H1 (cell line): ENCODE measurements at places on chromosomes 2 and 18.

GRCh38 chr2:130740671-130741070 is 11.8 kb downstream of the GPR148 start:
- no peak for DNase-seq

DNA sequence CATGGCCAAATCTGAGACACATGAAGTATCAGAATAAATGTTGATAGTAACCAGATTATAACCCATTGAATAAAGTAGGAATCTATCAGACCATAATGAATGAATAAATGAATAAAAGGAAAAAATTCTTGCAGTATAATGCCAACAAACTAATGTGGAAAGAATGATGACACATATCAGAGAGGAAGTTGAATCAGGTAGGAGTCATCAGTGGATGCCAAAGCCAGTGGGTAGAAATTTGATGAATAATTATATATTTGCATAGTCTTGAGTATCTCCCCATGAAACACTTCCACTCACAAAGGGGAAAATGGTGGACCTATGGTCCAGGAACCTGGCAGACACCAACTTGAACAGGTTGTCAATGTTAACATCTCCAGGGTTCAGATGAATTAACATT is 68.6 kb downstream of the GALNT3 start:
- DNase-seq: no peak

GRCh38 chr18:3791238-3791637 is 341.3 kb downstream of the TGIF1 start:
- no peak for DNase-seq

DNA sequence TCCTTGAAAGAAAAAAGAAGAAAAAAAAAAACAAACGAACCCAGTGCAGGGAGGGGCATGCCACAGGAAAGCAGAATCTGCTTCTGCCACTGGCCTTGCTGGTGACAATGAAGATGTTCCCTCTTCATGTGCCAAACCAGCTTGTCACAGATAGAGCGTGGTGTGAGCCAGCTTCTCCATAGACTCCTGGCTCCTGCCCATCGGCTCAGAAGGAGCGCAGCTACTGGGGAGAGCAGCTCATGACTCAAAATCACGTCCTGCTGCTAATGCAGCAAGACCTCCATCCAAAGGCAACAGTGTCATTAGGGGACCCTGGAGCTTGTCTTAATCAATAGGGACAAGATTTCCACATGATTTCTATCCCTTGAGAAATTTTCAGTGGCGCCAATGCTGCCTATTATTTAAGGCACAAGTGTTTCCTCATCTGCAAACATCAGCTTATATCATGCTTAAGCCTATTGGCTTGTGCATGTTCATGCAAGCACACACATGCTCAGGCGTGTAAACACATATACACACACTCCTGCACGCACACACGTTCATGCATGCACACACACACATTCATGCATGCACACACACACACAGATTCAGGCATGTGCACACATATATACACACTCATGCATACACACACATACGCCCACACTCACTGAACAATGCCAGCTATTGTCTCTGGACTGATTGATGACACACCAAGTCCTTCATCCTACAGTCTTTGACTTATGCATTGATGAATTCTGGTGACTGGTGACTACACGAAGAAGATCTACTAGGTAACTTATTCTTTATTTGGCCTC is 682.0 kb upstream of the ID2 start:
- DNase-seq: no peak

DNA sequence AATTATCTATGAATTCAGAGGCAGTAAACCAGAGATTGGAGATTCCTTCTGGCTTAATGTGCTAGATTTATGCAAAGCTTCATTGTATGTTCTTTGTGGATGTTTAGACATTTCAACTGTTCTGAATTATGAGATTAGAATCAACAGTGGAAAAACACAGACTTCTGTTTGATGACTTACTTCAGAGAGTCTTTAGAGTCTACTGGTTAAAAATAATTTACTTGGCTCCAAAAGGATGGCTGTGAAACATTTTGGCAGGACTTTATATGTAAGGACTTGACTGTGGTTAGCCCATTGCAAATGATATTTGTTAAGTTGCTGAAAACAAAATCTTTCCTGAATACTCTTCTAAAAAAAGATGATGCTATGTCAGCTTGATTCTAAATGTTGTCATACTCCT is 25.5 kb upstream of the LRRC30 start:
- no peak for DNase-seq

- no peak for DNase-seq
Measured at GRCh38 chr2:43407935-43408334, 181.5 kb upstream of the ZFP36L2 start.

DNA sequence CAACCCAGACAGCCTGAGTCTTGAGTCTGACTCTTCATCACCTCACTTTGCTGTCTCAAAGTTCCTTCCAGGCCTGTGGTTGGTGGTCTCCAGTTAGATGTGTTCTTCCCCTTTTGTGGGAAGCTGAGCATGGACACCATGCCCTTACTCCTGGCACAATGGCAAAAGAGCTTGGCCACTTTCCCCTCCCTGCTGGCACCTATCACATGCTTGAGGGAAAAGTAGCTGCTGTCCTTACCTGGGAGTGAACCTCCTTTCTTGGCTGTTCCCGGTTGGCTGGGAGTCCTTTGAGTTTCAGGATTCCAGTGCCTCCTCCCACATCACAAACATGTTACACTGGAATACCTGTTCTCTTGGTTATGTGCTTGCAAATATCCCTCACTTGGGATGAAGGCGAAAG is 97.8 kb downstream of the GATA6 start:
- no peak for DNase-seq

GRCh38 chr2:74806920-74807319 is 27.0 kb upstream of the HK2 start:
- DNase-seq: peak; percentile 2

DNA sequence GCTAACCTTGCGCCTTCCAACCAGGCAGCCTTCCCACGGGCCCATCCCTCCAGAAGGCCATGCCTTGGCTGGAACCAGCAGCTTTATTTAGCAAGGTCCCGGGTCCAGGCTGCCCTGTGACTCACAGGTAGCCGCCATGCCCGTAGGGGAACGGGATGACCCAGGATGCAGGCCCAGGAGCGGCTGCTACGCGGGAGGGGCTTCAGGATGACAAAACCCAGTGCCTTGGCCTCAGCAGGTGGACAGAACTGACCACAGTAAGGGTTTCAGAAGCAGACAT is 63.3 kb downstream of the RTP5 start:
- DNase-seq: no peak

DNA sequence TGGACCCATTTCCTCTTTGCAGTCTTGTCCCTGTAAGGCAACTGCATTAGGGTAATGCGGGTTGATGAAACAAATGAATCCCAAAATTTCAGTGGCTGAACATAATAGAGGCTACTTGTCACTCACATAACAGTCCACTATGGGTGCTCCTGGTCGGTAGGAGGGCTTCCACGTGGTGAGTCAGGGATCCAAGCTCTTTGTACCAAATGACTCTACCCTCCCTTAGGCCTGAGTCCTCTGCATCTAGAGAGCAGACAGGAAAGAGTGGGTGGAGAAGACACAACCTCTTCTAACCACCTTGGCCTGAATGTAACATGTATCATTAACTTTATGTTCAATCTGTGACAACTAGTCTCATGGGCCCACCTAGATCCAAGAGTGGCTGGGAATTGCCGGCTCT is 86.2 kb upstream of the HAAO start:
- DNase-seq: no peak

DNA sequence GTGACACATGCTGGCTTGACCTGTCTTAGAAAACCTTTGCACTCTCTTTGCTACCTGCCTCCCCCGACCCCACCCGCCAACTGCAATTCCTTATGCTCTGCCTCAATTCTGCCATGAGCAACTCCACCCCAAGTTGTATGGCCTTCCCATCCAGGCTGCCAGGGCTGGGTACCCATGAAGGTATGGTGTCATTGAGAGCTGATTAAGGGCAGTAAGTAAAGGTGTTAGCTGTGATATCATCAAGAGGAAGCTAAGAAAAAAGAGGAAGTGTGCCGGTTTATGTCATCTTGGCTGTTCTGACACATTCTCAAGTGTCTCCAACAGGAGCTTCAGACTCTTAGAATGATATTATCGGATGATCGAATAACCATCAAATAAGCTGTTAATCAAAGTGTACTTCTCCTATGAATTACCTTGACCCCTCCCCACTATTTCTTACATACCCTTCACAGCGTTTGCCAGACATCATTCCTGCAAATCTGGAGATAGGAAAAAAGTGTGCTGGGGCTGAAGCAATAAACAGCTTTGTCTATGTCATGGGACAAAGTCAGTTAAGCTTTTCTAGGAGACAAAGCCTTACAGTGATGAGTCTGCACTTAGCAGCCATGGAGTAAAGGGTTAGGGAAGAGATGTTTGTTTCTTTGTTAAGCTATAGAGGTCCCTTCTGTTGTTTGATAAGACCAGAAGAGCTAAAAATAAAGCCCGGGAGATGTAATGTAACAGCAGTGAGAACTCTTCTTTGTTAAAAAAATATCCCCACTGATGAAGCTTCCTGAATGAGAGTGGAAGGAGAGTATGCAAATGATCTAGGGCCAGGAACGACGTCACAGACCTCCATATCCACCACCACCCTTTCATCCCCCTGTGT is 40.4 kb upstream of the SMAD2 start:
- DNase-seq: no peak

DNA sequence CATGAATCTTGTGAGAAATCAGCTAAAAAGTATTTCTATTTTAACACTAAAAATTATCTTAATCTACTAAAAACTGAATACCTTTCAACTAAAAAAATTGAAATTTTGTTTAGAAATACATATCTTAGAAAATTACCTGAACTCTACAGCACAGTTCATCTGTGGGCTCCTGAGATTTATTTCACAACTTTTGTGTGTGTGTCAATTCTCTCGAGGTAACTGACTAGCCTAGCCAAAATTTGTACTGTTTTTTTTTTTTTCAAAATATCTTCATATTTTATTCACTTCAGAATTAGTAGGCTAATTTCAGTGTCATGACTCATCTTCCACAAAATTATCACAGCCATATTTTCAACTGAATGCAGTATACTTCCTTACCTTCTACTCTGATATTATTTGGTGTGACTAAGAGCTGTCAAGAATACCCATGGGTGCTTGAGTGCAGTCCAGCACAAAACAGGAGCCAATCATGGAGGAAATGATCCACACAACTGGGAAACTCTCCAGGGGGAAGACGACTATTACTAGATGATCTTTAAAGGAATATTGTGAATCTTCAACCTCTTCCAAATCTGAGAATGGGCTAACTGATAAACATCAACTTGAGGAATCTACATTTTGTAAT is 174.6 kb downstream of the ZNF385B start:
- no peak for DNase-seq

- no peak for DNase-seq
Measured at GRCh38 chr18:74514860-74515495, 18.8 kb downstream of the CNDP2 start.

- DNase-seq: no peak
Measured at GRCh38 chr18:46772357-46772756, 15.5 kb upstream of the ST8SIA5 start.

DNA sequence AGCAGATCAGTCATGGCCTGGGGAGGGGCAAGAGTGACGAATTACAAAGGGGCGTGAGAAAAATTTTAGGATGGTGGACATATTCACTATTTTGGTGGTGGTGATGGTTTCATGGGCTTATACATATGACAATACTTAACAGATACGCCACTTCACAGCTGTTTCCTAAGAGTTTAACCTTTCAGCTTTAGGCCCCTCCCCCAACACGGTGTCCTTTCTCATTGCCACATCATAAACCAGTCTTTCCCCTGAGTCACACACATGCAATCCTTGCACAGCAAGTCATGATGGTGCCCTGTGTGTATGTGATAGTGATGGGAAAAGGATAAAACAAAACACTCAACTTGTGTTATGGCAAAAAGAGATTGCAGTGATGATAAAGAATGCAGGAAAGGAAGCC is 47.6 kb upstream of the IL1R1 start:
- no peak for DNase-seq

DNA sequence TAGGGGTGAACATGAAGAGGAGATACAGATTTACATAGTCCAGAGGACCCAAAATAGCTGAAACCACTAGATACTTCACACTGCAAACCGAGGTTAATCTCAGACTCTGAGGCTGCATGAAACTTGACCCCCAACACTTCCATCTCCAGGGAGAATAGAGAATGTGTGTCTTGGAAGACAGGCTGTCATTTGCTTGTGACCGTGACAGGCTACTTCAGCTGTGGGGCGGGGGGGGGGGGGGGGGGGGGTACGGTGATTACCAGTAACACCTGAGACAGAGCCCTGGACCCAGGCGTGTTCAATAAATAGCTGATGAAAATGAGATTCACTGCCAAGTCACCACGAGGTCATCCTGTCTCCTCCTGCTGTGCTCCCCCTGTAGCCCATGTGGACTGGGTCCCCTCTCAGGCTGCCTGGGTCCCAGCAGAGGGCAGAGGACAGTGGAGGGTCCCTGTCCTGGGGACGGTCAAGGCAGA is 5.7 kb upstream of the KLHL29 start:
- no peak for DNase-seq

GRCh38 chr2:61763605-61764034 is 90.2 kb downstream of the FAM161A start:
- no peak for DNase-seq

DNA sequence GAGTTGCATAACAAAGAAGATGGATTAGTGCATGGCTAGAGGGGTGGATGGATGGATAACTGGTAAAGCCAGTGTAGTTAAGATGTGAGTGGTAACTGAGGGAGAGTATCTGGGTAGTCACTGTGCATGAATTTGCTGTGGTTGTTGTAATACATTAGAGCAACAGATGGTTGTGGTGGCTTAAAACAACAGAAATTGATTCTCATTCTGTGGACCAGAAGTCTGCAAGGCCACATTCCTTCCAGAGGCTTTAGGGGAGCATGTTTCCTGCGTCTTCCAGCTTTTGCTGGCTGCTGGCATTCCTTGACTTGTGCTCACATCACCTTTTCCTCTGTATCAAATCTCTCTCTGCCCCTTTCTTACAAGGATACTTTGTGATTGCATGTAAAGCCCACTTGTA is 155.4 kb downstream of the ASB1 start:
- no peak for DNase-seq

DNA sequence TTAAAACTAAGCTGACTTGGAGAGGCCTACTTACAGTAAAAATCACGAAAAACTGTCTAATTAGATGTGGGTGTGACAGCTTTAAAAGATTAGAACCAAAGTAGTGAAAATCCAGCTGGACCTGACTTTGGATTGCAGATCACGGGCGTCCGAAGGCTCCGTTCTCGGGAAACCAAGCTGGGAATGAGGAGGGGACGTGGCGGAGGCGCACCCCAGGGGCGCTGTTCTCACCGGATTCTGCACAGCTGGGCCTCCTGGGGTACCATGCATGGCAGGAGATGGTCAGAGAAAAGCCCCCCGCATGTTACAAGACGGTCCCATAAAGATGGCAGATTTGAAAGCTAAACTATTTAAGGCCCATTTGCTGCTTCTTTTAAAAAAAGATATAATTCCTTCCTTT is 5.0 kb upstream of the OTOS start:
- DNase-seq: no peak

GRCh38 chr2:101508636-101509035 is 33.7 kb upstream of the RFX8 start:
- DNase-seq: no peak
